ENCODE measurements at places on chromosomes 3 and 15.

DNA sequence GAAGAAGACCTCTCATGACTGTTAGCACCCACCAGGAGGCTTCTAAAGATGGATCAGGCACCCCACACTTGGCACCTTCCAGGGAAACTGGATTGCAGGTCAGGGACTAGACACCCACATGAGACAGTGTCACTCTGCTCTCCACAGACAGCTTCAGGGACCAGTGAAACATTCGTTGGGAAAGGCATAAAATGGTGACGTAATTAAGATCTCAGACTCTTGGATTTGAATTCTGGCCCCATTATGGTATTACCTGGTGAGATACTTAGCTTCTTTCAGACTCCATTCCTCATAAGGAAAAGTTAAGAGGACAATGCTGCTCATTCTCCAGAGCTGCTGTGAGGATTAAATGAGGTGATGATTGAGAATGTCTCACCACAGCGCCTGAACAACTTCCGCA lies 261.1 kb downstream of the ARRDC4 start:
- DNase-seq, result no peak

- DNase-seq, result no peak
These were observed 105.2 kb upstream of the DPPA4 start for GRCh38 chr3:109442531-109442930.

- no peak for DNase-seq
These were observed 30.0 kb downstream of the FILIP1L start for GRCh38 chr3:100084100-100084806.

- DNase-seq, result no peak
These were observed 261.4 kb upstream of the C2CD4B start for GRCh38 chr15:62426387-62426956.

- no peak for DNase-seq
These were observed 47.0 kb downstream of the THSD4 start for GRCh38 chr15:71162309-71162708.

- DNase-seq, result no peak
These were observed 410.9 kb upstream of the GOLIM4 start for GRCh38 chr3:168506589-168506988.

DNA sequence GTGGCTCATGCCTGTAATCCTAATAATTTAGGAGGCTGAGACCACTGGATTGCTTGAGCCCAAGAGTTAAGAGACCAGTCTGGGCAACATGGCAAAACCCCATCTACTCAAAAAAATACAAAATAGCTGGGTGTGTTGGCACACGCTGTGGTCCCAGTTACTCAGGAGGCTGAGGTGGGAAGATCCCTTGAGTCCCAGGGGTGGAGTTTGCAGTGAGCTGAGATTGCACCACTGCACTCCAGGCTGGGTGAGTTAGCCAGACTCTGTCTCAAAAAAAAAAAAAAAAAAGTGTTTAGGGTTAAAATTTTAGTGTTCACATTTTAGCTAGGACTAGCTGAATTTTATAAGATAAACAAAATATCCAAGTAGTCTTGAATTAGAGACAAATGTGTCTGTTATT lies 1340.1 kb upstream of the EPHA6 start:
- no peak for DNase-seq

DNA sequence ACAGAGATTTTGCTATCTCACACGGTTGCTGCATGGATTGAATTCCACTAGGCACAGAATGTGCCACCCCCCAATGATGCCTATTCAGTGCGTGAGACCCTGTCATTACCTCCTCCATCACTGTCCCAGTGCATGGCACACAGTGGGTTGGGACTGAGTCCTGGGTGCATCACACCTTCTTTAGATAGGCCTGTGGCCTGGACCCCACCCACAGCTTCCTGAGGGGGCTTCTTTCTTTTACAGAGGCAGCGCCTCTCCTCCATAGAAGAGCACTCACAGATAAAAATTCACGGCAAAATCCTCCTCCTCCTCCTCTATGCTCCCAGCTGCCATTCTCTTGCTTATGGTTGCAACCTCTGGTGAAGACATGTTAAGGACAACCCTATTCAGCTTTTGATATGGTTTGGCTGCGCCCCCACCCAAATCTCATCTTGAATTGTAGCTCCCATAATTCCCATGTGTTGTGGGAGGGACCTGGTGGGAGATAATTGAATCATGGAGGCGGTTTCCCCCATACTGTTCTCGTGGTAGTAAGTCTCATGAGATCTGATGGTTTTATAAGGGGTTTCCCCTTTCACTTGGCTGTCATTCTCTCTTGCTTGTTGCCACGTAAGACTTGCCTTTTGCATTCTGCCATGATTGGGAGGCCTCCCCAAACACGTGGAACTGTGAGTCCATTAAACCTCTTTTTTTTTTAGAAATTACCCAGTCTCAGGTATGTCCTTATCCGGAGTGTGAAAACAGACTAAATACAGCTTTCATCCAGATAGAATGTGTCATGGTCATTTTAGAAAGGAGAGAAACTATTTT lies 147.6 kb downstream of the KLF13 start:
- no peak for DNase-seq

DNA sequence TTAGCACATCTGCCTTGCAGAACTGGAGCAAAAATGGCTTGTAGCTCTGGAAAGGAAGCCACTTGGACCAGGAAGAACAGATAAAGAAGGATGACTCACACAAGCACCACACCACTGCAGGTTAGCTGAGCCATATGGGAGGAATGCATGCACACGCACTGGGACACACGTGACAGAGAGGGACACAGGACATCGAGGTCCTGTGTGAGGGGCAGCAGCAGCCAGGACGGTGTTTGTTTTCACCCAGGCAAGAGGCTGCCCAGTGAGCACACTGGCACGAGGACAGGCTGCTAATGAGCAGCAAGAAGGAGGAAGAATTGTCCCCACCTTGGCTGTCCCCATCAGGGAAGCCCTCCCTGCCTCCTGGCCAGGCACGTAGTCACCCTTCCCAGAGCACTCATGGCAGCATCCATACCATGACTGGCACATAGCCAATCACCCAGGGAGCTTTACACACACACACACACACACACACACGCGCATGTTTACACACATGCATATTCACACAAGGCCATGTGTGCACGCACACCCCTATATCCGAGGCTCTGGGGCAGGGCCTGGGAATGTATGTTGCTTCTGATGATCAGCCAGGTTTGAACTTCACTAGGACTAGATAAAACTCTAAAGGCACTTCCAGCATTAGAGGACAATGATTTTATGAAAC lies 24.0 kb upstream of the SPTBN5 start:
- no peak for DNase-seq

DNA sequence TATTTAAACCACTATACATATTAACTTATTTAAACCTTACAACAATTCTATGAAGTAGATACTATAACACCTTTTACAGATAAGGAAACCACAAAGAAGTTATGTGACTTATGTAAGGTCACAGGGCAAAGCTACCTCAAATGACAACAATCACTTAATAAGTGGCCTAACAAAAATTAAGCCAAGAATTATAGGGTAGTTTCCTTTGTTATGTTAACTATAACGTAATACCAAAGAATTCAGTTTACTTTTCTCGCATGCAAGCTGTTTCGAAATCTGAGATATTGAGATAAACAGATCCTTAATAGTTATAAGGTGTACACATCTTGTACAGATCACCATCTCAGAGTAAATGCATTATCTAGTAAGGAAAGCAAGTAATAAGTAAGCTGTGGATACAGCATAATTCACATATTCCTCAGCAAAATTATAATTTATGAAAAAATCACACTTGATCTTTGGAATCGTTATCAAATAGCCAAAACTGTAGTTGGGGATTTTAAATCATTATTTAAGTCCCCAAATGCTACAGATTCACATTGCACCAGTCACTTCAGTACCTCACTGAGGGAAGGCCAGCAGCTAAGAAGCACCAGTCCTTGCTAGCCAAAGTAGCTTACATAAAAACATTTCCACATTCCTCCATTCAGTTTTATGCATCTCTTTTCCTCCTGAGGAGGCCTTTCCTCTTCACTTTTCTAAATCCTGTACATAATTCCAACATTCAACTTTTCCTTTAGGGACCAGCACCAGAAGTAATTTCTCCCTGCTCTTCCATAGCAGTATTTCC lies 226.8 kb downstream of the TBC1D5 start:
- no peak for DNase-seq

DNA sequence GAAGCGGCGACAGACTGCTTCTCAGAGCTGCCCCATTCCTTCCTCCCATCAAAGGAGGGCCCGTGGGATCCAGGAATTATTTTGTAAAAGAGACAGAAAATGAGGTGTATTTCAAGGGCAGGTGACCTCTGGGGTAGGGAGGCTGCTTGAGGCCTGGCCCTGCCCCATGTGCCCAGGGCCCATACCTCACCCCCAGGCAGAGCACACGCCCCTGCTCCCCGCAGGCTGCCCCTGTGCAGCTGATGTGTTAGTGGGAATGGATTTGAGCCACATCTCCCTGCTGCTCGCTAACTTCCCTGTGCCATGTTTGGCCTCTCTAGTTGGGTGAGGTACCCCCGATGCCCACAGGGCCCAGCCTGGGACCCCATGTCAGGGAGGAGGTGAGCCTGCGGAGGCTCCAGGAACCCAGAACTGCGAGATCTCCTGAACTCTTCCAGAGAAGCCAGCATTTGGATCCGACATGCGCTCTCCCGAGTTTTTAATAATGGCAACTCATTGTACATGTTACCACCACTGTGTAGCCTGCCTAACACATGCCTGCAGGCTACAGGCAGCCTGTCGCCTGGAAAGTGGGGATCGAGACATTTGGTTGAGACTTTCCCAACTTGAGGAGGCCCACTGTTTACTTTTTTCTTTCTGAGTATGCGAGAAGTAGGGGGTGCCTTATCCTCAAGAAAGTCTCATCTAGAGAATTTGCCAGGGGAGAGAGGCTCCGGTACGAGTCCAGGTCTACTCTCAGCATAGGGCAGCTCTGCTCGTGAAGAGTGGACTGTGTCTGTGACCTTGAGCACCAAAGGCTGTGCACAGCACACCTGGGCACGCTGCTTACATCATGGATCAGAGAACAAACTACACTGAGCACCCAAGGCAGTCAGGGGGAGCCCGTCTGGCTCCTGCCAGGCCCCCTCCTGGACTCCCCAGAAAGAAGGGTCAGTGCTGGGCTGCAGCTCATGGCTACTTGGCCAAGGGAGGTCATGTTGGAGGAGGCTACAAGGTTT lies 36.1 kb downstream of the PCSK6 start:
- DNase-seq, result no peak

DNA sequence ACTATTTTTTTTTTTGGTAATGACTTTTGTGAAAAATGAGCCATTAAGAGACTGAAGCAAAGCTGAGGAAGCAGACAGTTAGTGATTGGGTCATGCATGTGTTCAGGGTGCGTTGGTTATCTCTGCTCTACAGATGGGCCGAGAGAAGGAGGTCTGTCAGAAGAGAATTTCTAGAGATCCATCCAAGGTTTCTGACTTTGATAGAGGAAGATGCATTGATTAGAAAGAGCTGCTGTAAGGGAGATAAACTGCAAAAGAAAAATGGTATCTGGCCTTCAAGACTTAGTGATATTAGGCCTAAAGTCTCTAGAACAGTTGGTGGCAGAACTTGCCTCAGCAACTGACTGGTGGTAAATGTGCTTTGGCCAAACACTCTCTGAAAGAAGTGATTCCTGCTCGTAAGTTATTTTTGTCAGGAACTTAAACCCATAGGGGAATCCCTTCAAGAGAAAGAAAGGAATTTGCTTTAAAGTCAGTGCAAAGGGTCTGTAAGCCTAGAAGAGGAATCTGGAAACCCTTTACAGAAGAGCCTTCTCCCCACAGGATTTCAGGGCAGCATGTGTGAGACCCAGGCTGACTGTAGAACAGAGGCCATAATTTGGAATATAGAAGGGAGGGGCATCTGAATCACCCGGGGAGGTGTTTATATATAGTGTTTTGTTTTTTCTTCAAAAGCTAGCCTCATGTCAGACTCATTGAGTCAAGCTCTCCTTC lies 67.8 kb downstream of the OPA1 start:
- no peak for DNase-seq

DNA sequence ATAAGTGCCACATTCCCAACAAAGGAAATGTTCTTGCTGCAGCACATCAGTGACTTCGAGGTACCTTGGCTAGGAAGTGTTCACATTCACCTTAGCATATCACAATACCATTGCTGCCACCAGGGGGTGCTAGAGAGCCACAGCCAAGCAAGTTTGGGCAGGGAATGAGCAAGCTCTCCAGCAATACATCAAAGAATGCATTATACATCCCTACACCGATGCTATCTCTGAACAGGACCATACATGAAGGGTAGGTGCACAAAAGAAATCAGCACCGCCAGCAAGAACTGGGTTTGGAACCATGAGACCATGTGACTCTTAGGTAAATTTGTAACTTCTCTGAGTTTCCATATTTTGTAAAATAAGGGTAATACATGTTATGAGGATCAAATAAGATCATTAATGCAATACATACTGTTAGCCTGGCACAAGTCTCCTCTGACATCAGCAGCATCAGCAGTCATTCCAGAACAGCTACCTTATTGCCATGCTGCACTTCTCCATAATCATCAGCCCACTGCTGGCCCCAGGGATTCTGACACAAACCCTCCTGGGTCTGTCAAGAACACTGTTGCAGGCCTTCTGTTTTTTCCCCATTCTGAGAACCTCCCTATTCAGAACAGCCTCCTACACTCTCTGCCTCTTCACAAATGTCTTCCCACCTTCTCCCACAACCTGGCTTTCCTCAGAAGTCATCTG lies 37.5 kb downstream of the RYK start:
- no peak for DNase-seq

DNA sequence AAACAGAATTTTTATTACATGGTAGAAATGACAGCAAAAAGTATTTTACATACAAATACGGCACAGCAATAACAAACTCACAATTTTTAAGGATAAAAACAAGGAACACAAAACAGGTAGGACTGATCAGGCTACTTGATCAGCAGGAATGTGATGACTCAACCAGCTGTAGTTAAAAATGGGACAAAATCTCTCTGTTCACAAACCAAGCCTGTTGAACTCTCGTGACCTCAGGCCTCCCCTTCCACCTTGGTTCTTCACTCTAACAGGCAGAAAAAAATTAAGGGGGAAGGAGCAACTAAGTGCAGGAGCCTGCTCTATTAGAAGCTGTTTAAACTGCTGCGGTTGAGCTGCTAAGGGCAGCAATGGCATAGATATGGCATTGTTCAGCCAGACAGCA lies 18.7 kb downstream of the FBXL22 start:
- no peak for DNase-seq

DNA sequence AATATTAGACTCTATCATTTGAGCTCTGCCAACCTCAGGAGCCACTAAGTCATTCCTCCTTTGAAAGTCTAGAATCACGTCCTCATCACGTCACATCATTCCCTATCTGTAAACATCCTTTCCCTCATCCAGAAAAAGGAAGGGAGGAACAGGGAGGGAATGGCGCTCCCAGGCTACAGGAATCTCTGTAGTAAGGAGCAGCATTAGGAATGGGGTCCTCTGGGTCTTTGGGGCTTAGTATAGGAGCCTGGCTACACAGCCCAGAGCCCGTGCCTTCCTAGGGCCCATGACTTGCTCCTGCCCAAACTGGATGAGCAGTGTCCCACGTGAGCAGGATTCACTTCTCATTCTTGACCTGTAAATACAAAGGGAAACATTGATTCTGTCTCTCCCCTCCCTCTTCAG lies 1.6 kb downstream of the TAGLN3 start:
- DNase-seq, result no peak

GRCh38 chr3:53941184-53941583 lies 49.5 kb upstream of the SELENOK start:
- DNase-seq, result no peak

All from esophagus squamous epithelium (tissue), 5 donors.